ENCODE measurements at places on chromosomes 5 and 9.

DNA sequence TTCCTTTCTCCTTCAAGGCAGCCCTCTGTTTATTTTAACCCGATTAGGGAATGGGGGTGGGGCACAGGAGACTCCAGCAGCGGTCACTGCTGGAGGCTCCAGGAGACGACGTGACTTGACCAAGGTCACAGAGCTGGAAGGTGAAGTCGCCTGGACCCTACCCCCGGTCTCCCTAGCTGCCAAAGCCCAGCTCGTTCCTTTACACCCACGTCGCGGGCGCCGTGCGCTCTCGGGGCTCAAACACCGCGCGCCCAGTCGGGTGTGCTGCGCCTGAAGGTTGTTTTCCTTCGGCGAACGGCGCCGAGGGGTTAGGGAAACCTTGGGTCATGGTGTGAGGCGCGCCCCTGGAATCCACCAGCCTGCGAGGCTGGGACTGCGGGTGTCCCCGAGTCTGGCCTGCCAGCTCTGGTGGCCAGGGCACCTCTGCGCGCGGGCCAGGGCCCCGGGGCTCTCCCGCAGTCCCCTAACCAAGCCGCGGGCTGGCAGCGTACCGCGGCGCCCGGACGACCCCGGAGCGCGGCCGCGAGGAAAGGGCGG is 747 bp upstream of the UNC5A start:
- DNase-seq: no peak

GRCh38 chr9:113156880-113157279 is 6.1 kb downstream of the SLC31A2 start:
- DNase-seq: no peak

- no peak for DNase-seq
These were observed 2139.6 kb upstream of the ACO1 start for GRCh38 chr9:30244877-30245276.

- no peak for DNase-seq
These were observed 9.7 kb upstream of the PRKACG start for GRCh38 chr9:69023650-69024049.

GRCh38 chr9:13450723-13451122 is 171.2 kb upstream of the MPDZ start:
- no peak for DNase-seq

DNA sequence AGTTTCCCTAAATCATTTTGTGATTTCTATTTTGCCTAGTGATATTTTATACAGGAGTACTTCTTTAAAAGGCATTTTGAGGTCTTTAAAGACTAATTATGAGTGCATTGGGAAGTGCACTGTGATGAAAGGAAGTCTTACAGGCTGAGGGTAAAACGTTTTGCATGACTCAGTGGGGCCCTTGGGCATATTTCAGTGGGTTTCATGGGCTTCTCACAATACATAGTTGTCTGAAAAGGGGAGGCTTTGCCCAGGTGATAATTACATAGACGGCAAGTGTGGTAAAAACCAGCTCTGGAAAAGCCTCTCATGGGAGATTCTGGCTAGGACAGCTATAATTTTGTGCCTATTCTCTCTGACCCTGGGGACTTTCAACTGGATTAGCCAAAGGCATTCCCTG is 387.2 kb downstream of the ARHGEF28 start:
- DNase-seq: no peak

GRCh38 chr5:122366501-122366900 is 54.5 kb downstream of the SNCAIP start:
- DNase-seq: no peak

DNA sequence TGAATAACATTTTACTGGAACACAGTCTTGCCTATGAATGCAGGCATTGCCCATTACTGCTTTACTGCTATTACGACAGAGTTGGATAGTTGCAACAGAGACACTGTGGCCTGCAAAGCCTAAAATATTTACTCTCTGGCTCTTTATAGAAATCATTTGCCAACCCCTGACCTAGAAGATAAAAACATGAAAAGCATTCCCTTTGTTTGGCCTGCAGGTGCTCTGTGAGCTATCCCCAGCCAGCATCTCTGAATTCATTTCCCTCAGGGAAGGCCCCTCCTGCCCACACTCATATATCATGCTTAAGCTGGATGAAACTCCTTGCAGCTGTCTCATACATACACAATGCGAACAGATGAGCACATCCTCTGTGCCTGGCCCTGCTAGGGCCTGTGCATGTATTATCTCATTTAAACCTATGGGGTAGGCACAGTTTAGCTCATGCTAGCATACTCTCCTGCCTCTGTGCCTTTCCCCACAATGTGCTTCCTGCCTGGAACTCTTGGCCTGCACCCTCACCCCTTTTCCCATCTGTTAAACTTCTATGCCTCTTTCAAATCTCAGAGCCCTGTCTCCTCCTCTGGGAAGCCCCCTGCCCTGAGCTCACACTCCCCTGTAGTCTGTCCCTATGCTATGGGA is 193.1 kb downstream of the PAX5 start:
- DNase-seq: no peak

DNA sequence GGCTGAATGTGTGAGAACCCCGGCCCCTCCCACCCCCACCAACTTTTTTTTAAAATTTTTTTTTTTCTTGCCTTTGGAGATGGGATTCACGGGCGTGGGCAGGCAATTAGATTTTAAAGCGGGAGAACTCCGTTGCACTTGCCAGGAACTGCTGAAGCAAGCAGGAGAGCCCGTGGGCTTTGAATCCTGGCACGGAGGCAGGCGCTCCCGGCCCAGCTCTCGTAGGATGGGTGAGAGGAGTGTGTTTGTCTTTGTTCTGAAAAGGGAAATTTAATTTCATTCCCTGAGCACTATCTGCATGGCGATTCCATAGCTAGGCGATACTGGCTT is 54.3 kb upstream of the BOD1 start:
- DNase-seq: no peak

DNA sequence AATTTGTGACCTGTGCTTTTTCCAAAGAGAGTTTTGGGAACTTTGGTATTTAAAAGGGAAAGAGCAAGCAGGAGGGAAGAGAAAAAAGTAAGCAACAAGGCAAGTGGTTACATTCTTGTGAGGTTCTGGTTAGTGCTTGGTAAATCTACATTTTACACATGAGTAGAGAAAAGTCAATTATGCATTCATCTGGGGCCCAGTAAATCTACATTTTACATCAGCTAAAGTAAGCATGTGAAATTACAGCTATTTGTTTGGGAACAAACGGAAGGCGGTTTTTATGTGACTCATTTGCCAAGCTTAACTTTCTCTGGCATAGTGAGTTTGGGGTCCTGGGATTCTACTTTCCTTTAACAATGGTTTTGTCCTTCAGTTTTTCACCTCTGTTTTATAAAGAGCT is 102.2 kb downstream of the SNX18 start:
- DNase-seq: no peak

GRCh38 chr9:84736081-84736480 is 66.6 kb downstream of the NTRK2 start:
- no peak for DNase-seq

DNA sequence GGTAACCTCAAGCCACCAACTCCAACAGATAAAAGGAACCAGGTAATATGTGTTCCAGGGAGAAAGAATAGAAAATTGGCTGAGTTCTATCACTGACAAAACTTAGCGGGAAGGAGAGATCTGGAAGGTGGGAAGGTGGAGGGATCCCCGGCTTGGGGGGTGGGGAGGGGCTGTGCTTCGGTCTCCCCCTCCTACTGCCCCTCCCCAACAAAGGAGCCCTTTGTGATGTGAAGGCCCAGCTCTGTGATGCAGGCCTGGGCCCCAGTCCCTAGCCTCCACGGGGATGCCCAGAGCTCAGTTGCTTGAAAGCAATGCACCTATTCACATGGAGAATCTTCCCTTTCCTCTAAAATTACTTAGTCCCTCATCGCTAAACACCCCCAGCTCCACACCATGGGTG is 4.4 kb upstream of the ZNF484 start:
- DNase-seq: no peak

DNA sequence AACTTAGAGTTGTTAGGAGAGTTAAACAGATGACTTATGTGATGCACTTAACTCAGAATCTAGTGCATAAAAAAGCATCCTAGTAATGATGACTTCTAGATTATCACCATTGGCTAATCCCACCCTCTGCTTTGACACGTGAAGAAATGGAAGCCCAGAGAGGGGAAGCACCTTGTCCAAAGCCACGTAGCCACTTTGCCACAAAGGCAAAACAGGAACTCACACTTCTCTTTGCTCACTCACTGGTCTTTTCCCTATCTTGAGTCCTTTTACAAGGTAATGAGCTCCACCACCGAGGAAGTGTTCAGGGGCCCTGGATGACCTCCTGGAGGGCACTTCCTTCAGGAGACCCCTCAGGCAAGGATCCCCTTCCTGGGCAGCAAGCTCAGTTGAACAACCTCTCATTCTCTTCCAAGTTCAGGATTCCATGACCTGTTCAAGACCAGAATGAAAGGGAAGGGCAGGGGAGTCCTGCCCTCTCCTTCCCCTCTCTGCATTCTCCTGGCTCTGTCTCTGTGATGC is 89.7 kb downstream of the HRH2 start:
- no peak for DNase-seq

- no peak for DNase-seq
These were observed 302.4 kb downstream of the SMARCA2 start for GRCh38 chr9:2317591-2317990.

DNA sequence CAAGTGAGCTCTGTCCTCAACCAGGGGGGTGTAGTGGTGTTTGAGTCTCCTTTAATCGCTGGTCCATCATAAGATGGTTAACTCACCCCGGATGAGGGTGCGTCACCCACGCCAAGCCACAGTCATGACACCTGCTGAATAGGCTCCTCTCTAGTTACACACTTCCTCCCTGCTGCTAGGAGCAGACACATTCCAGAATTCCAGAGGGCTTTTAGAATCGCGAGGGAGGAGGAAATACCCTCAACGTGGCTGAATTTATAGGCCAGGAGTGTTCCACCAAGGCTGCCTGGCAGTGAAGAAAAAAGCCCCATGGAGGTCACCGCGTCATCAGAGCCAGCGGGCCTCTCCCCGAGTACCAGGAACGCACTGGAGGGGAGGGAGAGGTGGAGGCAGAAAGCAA is 5.1 kb downstream of the GLRX start:
- DNase-seq: no peak

GRCh38 chr9:107033966-107034365 is 171.0 kb downstream of the ZNF462 start:
- DNase-seq: no peak

GRCh38 chr9:137136261-137136880 is 2.6 kb upstream of the GRIN1 start:
- no peak for DNase-seq

- no peak for DNase-seq
These were observed 216.3 kb downstream of the TTLL11 start for GRCh38 chr9:121876658-121877271.

GRCh38 chr5:158116965-158117364 is 258.0 kb upstream of the CLINT1 start:
- no peak for DNase-seq
